NCI-H1105 (cell line): ENCODE measurements at places on chromosomes 13 and 19.

DNA sequence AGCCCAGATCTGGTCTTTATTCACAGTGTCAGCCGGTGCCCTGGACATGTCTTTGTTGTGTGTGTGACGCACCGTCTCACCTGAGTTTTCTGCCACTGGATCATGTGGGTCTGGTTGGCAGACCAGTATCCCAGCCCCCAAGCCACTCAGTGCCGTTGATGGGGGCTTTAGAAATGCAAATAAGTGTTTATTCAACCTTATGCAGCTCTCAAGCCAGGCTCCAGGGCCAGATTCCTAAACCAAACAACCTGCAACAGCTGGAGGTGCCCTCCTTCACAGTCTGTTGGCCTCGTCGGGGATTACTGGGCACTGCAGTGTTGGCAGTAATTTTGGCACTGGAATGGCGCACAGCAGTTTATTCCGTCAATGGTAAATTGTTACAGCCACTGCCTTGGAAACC is 21.6 kb downstream of the FAM124A start:
- no peak for DNase-seq

DNA sequence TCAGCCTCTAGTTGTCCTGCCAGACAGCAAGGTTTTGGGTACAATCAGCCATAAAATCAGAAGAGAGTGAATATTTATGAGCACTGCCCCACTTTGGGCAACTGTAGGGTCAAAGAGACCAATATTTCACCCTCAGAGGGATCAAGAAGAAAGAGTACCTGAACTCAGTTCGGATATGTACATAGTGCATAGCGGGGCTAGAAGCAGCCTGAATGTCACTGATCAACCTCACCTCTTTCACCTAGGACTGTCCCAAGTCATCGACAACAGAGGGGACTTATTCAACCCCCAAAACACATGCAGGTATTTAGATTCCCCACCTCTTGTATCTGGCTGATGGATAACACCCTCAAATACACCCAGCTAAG is 446.9 kb downstream of the COG6 start:
- DNase-seq, result no peak

DNA sequence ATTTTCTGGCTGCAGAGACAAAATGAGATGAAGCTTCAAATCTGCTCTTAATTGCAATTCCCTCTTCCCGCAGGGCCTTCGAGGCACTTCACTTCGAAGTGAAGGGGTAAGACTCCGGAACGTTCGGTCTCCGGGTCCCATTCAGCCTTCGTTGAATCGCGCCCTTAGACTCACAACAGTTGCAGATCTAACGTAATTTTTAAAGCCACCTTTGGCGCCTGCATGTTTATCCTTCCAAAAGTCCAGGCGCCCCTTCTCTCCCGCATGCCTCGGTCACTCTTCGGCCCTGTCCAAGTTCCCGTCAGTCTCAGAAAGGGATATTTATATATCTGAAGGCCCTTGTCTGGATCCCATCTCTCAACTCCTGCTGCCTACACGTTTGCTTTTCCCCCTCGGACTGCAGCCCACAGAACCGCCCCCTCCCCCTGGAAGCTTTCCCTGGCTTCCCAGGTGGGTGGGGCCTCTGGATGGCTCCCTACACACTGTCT is 915 bp upstream of the KCTD12 start:
- DNase-seq, result no peak

DNA sequence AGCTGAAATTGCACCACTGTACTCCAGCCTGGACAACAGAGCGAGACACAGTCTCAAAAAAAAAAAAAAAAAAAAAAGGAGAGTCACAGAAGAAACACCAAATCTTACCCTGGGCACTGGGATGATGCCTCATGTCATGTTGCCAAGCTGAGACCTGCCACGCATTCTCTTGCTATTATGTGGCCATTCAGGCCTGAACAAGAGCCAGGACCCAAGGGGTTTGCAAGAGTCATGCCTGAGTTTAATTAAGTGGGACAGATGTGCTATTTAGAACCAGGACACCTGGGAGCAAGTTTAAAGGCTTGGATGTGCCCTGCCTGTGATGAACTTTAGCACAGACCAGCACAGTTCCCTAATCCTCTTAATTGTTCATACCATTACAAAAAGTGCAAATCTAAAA is 9.8 kb downstream of the PNMA8A start:
- no peak for DNase-seq

- no peak for DNase-seq
Observed at GRCh38 chr19:41882568-41883462, at the start of gene ARHGEF1. TSS of gene ARHGEF1 (plus strand) at chr19:41883184. CDS start at chr19:41888083, 4,899 bp downstream.

DNA sequence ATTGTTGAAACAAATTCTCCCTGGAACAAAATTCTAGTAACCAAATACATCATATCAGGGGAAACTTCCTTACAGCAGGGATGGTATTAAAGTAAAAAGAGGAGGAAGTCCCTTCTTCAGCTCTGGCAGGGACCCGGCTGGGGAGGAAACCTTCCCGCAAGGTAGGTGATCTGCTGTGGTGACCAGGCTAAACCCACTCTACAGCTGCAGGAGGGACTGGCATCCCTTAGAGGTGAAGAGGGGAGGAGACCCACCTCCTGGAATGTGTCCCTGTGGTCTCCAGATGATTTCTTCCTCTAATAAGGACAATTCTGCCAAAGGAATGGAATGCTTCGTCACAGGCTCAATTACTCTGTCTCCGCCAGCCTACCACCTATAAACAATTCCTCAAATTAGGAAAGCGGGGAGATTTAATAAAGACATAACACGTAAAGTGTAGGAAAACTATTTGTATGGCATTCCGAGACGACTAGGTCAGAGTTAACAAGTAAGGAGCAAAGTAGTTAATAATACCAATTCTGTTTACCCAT is 637 bp upstream of the PDS5B start:
- DNase-seq, result no peak

- DNase-seq, result peak; percentile 13
Observed at GRCh38 chr13:80716610-80717081, 375.7 kb upstream of the SPRY2 start.

GRCh38 chr13:102903659-102904407 is 58.0 kb downstream of the ERCC5 start:
- DNase-seq, result no peak

- DNase-seq, result no peak
Observed at GRCh38 chr13:50511877-50512341, 331.6 kb downstream of the DLEU7 start.

DNA sequence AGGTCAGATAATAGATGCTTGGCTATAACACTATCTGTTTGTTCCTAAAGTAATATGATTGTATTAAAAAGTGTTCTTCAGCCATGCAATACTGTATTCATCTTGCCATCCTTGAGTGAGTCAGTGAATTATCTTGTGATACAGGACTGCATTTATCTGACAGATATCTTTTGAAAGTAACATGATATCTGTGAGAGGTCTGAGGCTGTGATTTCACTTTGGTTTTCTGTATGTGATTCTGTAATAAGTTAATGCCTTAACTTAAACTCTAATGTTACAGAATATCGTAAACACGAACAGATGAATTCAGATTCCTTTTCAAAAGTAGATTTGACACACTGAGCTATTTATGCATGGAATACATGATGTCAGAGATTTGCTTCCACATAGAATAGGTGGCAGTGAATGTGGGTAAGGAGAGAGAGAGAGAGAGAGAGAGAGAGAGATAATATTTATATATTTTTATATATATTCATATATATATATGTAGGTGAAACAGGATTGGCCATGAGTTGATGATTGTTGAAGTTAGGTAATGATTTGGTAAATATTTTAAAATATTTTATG is 97.9 kb upstream of the RNF113B start:
- no peak for DNase-seq

DNA sequence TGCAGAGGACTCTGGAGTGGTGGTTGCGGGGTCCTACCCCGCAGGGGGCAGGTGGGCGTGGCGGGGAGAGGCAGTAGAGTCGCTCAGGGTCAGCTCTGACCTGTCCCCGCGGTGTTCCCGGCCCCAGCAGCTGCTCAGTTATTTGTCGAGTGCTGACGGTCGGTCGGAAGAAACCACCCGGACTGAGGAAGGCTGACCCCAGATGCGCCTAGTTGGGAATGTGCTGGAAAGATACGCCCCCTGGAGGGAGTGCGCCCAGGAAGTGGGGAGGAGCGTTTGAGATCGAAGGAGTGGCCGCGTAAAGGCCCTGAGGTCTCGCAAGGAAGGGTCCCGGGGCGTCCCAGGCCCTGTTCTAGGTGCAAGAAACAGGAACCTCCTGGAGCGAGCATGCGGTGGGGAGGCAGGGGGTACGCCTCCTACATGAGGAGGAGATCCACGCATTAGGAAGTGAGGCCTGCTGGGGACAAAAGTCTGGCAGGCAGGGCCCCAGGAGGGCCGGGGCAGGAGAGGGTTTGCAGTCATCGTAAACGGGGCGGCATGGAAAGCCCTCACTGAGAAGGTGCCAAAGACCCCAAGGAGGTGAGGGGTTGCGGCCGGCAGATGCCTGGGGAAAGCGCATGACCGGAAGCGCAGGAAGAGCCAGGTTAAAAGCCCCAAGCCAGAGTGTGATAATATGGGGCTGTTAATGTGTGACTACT is 9.2 kb downstream of the CCDC8 start:
- no peak for DNase-seq
